ENCODE measurements at places on chromosomes 2 and 18.

- no peak for DNase-seq
Observed at GRCh38 chr2:186702501-186702900, 8.6 kb downstream of the FAM171B start.

GRCh38 chr18:28575123-28575522 lies 398.2 kb upstream of the CDH2 start:
- no peak for DNase-seq

DNA sequence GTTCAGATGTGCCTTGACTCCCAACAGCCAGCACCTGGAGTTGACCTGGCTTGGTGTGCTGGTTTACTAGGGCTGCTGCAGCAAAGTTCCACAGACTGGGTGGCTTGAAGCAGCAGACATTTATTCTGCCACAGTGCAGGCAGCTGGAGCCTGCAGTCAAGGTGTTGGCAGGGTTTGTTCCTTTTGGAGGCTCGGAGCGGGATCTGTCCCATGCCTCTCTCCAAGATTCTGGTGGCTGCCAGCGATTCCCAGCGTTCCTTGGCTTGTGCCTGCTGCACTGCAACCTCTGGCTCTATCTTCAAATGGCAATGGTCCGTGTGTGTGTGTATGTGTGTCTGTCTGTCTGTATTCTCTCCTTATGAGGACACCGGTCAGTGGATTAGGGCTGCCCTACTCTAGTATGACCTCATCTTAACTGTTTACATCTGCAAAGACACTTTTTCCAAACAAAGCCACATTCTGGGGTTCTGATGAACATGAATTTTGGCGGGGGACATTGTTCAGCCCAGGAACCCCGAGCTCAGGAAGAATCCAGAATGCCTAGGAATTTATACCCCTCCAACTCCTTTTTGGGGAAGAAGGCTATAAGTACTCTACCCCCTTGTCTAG lies 44.7 kb upstream of the TMEM131 start:
- no peak for DNase-seq

DNA sequence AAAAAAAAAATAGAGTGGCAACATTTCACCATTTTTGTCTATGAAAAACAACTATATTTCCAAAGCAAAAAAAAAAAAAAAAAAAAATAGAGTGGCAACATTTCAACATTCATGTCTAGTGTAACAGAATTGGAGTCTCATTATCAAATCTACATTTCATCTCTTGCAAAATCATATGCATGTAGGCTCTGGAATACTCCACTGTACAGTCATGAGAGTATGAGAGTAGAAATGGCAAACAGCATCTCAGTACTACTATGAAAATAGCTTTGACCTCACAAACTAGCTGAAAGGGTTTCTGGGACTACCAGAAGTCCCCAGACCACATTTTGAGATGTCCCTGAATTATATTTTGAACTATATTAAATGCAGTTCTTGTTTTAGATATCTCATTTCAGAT lies 82.8 kb downstream of the SMAD2 start:
- DNase-seq = no peak

- no peak for DNase-seq
Observed at GRCh38 chr2:61338447-61338846, 132.4 kb downstream of the USP34 start.

GRCh38 chr2:127630864-127631540 lies 15.0 kb upstream of the GPR17 start:
- no peak for DNase-seq

- DNase-seq = no peak
Observed at GRCh38 chr2:234858790-234859329, 93.0 kb upstream of the SH3BP4 start.

DNA sequence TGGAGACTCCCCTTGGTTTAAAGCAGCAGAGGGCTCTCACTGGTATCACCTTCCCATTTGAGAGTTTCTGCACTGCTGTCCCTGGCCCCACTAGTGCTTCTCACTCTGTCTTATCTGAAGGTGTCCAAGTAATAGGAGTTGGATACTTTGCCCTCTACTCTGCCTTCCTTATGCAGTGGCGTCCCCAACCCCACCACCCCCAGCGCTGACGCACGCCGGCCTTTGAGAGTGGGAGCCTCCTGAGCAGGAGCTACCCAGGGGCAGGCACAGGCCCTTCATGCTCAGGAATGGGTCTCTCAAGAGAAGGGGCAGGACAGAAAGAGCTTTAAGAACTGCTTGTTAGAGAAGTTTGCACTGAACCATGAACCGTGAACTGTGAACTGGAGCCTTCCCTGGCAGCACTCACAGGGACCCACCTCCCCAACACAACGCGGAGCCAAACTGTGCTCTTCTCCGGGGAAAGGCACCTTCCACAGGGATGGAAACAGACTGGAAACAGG lies 3.3 kb downstream of the CIB4 start:
- no peak for DNase-seq

DNA sequence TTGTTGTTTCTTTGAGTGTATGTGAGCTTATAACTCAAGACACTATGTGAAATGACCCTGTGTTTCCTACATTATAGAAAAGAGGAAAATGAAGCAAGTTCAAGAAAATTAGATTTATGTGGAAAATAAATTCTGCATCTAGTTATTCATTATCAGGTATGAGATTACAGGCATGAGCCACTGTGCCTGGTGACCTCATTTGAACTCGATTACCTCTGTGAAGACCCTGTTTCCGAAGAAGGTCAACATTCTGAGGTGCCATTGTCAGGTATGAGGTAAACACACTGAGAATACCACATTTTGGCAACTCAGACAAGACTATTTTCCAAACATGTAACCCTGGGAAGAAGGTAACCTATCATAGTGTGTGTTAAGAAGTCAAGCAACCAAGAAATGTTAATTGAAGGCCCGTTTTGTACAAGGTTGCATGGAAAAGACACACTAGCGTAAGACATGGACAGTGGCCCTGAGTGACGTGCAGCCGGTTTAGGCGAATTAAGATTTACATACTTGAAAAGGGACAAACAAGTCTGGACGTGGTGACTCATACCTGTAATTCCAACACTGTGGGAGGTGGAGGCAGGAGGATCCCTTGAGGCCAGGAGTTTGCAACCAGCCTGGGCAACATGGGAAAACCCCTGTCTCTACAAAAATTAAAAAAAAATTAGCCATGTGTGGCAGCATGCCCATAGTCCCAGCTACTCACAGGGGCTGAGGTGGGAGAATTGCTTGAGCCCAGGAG lies 186.6 kb downstream of the NEDD4L start:
- DNase-seq = no peak

DNA sequence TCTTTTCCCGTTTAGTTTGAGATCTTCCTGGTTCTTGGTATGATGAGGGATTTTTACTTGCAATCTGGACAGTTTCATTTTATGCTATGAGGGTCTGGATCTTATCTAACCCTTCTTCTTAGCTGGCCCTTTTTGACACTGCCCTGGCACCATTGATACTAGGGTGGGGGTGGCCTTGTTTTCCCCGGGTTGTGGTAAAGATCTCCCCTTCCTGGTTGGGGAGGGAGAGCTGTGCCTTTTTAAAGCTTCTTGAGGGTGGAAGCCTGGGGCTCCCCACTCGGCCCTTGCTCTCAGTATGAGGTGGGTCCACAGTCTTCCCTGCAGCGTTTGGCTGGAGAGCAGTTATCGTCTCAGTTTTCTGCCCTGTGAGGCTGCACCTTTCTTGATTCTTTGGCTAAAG lies 66.1 kb downstream of the ASB1 start:
- DNase-seq = no peak

DNA sequence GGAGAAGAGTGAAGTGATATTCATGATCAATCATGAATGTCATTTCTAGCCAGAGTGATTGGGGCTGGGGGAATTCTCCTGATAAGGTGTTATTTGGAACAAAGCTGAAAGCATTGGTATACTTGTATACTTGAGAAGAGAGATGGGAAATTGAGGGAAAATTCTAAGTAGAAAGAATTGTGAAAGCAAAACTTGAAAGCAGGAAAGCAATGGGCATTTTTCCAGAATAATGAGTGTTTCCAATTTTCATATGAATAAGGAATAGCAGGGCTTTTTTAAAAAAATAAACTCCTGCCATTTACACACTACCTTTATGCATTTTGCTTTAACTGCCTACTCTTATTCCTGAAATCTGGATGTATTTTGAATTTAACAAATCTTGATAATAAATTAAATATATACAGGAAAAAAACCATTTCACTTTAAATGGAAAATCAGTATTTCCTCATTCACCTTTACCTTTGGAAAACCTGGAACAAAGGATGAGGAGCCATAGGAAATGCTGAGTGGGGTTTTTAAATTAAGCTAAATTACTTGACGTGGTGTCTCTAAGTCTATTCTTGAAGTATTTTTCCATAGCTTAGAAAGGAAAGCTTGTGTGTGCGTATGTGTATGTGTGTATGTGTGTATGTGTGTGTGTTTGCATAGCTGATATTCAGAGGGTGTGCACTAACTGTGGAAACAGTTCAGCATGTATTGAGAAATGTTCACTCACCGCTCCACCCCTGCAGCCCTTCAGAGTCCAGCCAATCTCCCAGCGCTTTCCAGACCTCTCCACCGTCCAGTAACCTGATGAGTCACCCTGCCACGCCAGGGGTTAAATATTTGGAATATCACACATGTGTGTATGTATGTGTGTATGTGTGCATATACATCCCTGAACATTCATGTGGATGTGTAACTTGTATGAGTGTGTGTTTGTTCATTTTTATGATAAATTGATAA lies 427.3 kb downstream of the THSD7B start:
- no peak for DNase-seq

- DNase-seq = no peak
Observed at GRCh38 chr2:165497659-165498317, 28.3 kb downstream of the CSRNP3 start.

DNA sequence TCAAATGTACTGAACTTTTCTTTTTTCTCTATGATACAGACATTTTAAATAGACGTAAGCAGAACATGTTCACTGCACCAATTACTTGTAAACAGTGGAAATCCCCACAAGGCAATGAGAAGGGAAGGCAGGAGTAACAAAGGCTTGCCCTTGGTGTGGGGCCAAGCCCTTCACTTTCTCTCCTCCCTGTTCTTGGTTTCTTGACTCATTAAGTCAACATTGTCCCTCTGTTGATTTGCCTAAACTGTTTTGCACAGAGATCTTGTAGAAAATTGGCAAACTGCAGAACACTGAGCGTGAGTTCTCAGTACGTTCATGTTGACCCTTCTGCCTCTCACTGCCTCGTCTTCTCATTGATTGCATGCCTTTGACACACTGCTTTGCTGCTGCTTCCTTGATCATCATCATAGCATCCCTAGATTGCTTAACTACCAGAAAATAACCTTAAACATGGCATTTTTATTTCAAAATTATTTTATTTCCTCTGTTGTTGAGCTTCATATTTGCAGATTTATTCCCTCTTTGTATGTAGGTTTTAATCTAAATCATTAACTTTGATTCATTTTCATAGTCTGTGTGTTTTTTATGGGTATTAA lies 257.7 kb downstream of the PTGR3 start:
- DNase-seq = no peak

DNA sequence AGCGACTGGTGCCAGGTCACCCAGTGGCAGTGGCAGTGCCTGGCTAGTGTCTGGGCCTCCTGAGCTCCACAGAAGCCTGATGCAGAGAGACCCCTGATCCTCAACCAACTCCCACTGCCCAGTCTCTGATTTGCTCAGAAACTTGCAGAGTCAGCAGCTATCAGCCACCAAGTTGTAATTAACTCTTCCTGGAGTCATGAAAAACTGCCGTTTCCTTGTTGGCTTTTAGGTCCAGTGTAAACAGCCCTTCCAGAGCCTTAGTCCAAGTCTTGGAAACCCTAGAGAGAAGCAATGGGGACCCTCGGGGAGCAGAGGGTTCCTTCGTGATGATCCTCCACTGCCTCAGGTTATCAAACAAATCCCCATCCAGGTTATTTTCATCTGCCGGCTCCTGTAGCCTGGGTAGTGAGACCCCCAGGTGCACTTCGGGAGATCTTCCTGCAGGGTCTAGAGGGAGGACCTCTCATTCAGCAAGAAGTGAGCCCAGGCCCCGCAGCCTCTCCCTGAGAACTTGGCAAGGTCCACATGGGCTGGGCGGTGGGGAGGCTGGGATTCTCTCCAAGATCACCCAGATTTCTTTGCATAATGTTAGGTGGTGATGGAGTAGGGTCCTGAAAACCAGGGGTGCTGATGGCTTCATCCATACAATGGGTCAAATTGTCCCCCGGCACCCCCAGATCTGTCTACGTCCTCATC lies 137.7 kb upstream of the HDAC4 start:
- DNase-seq = no peak

DNA sequence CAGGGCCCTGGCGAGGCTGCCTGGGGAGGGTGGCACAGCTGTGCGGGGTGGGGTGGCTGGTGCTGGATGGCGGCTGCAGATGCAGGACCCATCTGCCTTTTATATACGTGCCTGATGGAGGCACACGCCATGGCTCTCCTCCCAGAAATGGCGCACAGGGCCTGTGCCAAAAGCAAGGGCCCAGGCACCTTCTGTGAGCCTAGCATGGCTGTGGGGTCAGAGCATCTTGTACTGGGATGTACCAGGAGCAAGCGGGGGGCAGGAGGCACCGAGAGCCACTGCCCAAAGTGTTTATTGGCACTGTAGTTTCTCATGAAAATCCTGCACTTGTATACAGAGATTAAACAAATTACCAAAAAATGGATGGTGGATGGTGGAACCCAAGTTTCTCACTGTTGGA lies 724.1 kb downstream of the GALR1 start:
- DNase-seq = no peak

DNA sequence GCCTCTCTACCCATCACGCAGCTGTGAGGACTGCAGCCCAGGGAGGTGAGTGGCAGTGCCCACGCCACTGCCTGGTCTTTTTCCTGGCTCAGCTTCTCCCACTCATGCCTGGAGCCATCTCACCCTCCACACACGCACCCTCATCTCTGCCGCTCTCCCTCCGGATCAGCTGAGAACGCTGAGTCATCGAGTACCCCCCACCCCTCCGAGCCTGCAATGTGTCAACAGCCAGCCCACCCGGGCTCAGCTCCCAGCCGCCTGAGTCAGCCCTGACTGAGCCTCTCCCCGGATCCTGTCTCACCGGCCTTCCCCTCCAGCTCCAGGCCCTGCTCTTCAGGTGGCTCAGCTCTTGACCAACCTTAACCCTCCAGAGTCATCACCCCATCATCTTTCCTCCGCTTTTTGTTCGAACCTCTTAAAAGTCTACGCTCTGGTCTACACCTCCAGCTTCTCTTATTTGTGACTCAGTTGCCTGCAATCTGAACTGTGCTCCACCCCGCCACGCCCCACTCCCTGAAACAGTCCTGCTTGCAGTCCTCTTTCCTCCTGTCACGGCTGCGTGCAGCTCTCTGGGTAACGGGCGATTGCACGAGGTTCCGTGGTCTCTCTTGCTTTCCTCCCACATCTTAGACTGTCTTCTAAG lies 94.4 kb upstream of the ASAP2 start:
- no peak for DNase-seq

DNA sequence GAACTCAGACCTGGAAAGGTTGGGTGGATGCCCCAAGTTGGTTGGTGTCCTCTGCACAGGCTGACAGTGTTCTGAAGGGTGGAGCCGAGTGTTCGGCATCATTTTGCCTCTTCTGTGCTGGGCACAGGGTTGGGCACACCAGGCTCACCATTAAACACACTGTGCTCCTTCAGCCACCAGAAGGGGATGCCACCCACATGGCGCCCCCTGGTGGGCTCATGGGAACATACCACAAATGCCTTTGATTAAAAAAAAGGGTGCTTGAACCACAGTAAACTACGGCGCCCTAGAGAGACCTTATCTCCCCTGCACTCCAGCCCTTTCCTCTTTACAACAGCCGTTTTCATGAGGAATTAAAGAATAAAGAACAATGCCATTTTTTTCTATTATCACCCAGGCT lies 89.4 kb downstream of the CELF4 start:
- no peak for DNase-seq

Data from nucleus accumbens (tissue), 56 donors.